NCI-H1417 (cell line): ENCODE measurements at places on chromosomes 7 and 10.

- no peak for DNase-seq
These were observed 6.9 kb downstream of the THNSL1 start for GRCh38 chr10:25023278-25023677.

DNA sequence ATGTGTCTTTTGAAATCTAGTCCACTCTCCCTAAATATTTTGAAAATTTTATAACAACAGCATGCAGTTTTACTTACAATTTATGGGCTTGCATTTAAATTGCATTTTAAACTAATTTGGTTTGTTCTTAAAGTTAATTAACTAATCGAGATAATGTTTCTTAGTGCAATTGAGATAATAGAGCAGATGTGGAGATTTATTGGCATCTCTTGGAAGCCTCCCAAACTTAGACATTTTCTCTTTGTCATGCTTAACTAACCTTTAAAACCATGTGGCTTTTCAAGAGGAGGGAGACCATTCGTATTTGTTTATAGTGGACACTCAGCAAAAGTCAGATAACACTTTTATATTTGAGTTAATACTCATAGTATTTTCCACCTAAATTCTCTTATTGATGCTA is 887.0 kb upstream of the CELF2 start:
- no peak for DNase-seq

GRCh38 chr10:12916587-12916986 is 84.9 kb downstream of the CCDC3 start:
- DNase-seq = no peak

GRCh38 chr7:11620406-11621253 is 211.4 kb downstream of the THSD7A start:
- DNase-seq = no peak

GRCh38 chr10:123635745-123636144 is 30.4 kb upstream of the GPR26 start:
- no peak for DNase-seq

- DNase-seq = no peak
These were observed 164.9 kb downstream of the DGKI start for GRCh38 chr7:137681657-137682562.

DNA sequence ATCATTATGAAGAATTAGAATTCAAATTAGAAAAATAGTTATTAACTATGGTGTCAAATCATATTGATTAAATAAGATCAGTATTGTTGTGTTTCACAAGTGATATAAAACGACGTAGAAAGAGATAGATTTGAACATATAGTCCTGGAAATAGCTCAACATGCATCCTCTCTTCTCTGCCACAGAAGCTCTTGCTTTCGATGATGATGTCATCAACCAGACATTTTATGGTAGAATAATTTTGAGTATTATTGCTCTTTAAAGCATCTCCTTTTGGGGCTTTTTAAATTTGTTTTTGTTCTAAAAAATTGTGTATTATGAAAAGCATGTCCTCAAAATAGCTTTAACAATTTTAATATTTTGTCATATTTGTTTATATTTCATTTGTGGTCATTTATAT is 95.0 kb downstream of the DGKB start:
- DNase-seq = no peak

GRCh38 chr10:98485959-98486358 is 39.2 kb upstream of the HPS1 start:
- DNase-seq = no peak

DNA sequence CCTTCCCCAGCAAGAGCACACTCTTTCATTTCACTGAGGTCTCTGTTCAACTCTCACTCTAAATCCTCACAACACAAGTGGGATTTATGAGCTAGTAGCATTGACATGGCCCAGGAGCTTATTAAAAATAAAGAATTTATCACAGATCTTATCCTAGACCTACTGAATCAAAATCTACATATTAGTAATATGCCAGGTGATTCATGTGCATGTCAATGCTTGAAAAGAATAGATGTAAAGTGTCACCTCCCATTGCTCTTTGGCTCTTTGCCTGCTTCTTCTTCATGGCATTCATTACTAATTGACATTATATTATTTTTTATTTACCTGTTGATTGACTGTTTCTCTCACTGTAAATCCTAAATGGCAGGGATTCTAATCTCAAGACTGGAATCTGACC is 459.2 kb upstream of the LRRTM3 start:
- no peak for DNase-seq

DNA sequence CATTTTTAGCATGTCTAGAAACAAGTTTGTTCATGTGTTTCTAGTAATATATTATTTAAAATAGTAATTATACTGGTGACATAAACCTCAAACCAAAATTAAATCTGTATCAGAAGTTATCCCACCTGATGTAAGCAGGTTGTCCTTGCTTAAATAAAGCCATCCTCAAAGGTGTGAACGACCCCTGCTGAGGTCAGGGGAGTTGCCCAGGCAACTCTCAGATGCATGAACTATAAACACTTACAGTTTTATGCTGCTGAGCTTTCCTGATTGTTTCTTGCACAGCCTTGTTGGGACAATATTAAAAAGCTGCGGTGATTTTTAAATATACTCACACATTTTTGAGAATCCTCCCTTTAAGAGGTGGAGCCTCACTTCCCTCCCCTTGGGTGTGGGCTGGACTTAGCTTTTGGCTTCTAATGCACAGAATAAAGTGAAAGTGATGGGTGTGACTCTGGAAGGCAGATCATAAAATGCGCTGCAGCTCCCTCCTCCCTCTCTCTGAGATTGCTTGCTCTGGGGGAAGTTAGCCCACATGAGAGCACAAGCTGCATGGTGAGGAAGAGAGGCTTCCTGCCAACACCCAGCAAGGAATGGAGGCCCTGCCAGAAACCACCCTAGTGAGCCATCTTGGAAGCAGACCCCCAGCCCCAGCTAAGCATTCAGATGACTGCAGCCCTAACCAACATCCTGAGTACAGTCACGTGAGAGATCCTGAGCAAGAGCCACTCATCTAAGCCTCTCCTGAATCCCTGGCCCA is 152.7 kb downstream of the SKIDA1 start:
- DNase-seq = no peak

DNA sequence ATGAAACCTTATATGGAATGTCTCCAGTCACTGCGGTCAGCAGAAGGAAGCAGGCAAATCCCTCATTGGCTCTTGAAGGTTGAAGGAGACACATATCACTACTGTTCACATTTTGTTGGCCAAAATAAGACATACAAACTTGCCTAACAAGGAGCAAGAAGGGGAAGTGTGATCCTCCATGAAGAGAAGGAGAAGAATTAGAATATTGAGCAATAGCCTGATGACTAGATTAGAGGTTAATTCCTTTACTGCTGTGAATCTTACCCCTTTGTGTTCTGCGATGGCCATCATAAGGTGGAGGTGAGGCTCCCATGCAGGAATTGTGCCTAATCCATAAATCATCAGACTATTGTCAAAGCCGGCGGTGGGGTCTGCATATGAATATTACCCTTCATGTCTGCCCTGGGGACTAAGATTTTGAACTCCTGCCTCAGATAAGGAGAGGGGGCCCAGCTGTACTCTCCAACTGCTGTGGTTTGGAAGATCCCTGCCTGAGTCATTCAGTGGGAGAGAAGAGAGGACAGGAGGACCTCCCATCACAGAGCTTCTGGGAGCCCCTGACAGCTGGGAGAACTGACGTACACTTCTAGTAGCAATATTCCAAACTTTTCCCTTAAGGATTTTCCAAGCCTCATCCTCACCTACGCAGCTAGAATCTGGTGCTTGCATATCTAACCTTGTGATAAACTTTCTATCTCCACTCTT is 398.5 kb downstream of the REEP3 start:
- DNase-seq = no peak

DNA sequence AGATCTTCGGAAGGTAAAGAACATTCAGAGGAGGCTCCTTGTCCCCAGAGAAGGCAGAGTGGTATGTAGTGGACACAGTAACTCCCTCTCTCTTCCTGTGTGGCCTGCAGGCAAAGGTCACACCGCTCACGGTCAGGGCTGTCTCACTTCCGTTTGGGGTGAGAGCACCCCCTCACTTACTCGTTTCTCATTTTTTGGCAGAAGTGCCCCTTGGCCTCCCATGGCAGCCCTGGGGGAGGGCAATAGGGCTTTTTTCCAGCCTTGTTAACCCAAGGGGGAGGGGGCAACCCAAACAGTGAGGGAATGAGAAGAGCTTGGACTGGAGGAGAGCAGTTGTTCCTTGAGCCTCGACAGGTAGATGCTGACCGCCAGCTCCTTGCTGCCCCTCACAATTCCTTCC is 31.8 kb upstream of the SRGN start:
- DNase-seq = no peak

DNA sequence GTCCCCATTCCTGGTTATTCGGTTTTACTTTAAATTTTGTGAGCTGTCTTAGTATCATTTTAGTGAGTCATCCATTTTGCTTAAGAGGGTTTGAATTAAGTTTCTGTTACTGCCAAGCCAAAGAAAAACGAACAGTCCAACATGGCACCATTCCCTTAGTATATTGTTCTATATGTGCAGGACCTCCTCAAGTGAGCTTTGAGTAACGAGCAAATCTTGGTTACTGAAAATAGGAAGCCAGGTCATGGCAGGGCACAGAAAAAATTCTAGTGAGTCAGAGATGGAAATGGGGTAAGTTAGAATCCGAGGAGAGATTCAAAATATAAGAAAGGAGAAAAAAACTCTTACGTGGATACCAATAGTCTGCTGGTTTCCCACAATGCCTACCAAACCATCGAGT is 292.9 kb downstream of the BAMBI start:
- no peak for DNase-seq

DNA sequence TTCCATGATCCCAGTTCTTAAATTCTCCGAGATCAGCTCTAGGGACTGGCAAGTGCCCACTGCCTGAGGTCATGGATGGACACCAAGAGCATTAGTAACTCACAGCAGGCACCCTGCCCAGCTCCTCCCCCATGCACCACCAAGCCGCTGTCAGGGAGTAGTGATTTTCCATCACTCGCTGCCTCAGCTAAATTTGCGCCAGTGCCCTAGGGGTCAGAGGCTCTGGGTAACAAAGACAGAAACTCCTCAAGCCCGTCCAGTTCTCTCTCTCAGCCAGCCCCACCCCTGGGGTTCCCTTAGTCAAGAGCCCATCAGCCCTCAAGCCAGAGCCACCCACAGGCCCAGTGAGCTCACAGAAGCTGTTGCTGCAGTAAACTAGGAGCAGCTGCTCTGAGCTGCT is 30.0 kb downstream of the PAX2 start:
- DNase-seq = no peak

- DNase-seq = peak; percentile 69
These were observed 35.9 kb downstream of the FAM53B start for GRCh38 chr10:124708246-124708779.

- no peak for DNase-seq
These were observed 13.6 kb downstream of the TTYH3 start for GRCh38 chr7:2645274-2645868.

- DNase-seq = peak; percentile 64
These were observed 456 bp upstream of the ACHE start for GRCh38 chr7:100895956-100896731.

GRCh38 chr7:46716926-46717325 is 795.9 kb upstream of the IGFBP3 start:
- DNase-seq = no peak

GRCh38 chr10:77867124-77867719 is 59.3 kb downstream of the DLG5 start:
- DNase-seq = no peak

GRCh38 chr10:15433850-15434537 is 62.9 kb upstream of the FAM171A1 start:
- peak; percentile 18 for DNase-seq

DNA sequence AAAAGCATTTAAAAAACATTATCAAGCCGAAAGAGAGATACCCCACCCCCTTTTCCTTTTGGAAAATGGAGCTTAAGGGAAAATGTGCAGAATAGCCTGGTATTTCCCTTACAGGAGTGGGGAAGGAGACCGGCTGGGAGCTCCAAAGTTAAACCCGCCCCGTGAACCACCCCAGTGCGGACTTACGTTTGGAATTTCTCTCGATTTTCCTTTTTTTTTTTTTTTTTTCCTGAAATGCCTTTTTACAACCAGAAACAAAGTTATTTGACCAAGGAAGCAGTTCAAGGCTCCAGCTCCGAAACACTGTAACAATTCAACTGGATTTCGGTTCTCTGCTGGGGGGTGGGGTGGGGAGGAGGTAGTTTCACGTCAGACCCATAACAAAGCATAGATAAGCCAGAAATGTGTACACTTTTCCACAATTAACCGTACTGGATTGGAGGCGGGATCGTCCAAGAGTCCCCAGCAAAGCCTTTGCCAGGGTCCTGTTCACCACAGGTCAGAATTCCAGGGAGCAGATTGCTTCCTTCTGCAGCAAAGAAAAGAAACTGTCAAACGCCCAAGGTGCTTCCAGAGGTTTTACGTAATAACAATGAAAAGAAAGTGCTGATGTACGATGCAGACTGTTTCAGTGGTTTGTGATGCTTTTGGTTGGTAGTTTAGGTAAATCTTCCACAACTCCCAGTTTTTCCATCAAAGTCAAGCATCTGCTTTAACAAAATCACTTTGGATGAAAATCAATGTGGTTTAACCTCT is 6.7 kb downstream of the SKIDA1 start:
- DNase-seq = peak; percentile 59

DNA sequence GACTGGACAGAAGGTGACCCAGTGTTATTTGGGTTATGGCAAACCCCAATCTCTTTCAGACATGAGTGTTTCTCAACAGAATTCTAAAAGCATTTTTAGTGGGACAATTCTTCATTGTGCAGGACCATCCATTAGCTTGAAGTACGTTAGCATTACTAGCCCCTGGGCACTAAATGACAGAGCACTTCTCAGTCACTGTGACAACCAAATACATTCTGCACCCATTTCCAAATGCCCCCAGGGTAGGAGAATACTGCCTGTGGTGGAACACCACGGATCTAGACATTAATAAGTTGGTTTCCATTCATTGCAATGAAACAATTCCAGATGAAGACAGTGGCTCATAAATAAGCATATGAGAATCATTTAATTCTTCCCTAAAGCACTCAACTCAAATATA is 102.4 kb upstream of the FRMD4A start:
- peak; percentile 61 for DNase-seq

GRCh38 chr10:69506487-69506833 is 55.2 kb downstream of the TSPAN15 start:
- DNase-seq = no peak

- no peak for DNase-seq
These were observed 461.9 kb downstream of the KCNMA1 start for GRCh38 chr10:77175631-77176222.

DNA sequence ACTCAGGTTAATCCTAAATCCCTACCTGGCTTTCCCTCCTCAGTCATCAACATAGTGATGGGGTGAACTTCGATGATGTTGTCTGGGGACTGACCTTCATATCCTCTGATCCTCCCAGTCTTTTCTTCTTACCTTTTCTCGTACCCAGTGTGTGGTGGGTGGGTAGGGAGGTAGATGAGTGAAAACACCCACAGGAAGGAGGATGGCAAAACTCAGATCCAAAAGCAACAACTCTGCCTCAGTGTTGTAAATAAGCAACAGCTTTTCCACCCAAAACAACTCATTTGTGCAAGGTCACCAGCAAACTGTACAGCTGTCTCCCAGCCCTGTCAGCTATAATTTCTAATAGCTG is 38.6 kb downstream of the VOPP1 start:
- no peak for DNase-seq

- DNase-seq = no peak
These were observed 100.6 kb downstream of the MICU1 start for GRCh38 chr10:72525277-72525676.
